ENCODE measurements at places on chromosomes 1 and 21. TPM values are rescaled to one million over a fixed set of nuclear protein-coding genes. Genes with fewer than 3 reads are reported as not detected.

DNA sequence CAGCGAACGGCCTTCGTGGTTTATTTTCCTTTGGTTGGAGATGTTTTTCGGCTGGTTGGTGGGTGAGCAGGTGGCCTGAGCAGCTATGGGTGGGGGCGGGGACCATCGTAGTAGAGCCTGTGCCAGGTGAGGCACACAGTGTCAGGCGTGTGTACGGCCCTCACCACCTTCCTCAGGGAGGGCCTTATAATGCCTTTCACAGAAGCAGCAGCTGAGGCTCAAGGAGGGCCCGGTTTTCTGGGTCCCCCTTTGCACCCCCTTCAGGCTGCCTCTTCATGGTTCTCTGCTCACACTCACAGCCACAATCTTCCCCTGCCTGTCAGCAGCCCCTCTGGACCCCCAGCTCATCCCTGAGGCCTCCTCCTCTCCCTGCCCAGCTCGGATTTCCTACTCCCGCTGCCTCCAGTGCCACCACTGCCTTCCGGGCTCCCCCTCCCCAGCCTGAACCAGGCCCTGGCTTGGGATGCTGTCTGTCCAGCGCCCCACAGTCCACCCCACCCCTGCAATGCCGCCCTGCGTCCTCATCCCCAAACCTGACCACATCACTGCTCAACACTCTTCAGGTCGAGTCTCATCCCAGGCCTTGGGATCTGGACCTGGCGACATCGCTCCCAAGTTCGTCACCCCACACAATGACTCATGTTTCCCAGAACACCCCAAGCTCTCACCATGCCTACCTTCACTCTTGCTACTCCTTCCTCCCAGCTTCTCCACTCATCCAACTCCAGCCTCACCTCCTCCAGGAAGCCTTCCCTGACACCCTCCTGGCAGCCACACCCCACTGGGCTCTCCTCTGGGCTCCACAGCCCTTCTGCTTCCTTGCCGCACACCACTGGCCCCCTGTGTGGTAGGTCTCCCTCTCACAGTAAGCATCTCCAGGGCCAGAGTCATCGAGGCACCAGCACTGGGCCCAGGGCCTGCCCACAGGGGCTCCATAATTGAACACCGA lies 53.9 kb downstream of the DMRTB1 start:
- DNase-seq: no peak

DNA sequence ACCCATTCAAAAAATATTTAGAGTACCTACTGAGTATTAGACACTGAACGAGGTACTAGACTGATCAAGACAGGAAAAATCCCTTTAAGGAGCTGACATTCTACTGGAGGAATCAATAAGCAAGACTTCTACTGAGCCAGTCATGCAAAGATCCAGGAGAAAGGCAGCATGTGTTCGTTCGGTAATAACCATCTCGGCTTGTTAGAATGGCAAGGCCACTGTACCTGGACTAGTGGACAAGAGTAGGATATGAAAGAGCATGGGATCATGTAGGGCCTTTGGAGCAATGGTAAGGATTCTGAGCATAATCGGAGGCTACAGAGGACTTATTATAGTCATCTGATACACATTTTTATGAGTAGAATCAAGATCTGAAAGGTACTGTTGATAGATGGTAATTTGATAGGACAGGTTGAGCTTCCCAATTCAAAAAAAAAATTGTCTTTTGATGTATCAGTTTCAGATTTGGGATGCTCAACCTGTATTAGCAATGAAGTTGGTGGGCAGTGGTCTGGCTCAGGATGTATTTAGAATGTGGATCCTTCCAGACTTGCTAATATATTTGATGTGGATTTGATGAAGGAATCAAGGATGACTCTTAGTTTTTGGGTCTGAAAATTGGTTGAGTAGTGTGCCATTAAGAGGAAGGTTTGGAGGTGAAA lies 2.3 kb downstream of the COX20 start:
- no peak for DNase-seq

- no peak for DNase-seq
Measured at GRCh38 chr1:185627761-185628501, 106.3 kb upstream of the HMCN1 start.

Gene SLC37A1
- total RNA-seq: 13.2 TPM

Gene UBASH3A
- not detected for total RNA-seq

Gene RAD54L
- 4.2 TPM for total RNA-seq

Gene GJB5
- not detected for total RNA-seq

GRCh38 chr1:94322696-94323095 lies 85.3 kb upstream of the ARHGAP29 start:
- DNase-seq: no peak

Gene LINGO4
- not detected for total RNA-seq

Gene C1orf167
- total RNA-seq: not detected

- DNase-seq: no peak
Measured at GRCh38 chr1:26851106-26851684, 11.8 kb upstream of the SFN start.

GRCh38 chr1:221648201-221648600 lies 93.7 kb downstream of the DUSP10 start:
- no peak for DNase-seq

DNA sequence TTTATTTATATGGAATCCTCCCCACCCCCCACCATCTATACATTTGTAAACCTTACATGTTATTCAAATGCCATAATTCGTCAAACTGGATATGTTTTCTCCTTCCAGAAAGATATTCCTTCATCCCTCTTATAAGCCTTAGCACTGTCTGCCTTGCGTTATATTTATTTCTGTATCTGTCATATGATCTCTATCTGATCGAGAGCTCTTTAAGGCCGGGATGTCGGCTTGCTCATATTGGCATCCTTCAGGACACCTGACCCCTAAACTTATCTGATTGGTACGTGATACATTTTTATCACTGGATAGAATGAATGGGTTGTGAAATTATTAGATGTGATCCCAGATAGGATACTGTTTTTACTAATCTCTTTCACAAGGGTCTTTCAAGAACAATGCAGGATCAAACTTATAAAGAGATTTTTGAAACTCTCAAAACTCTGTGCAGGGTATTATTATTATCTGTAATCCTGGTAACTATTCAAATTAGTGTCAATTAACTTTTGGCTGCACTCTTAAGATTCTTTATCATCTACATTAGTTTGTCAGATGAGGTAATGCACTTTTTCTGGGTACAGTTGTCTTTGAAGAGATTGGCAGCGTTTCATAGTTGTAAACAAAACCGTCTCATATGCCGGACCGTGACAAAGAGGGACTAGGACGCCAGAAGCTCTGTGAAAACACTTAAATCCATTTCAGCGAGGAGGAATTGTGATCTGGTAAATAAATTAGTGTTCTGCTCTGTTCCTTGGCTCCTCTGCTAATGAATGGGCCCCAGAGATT lies 152.0 kb downstream of the KIF26B start:
- DNase-seq: no peak

Gene BCAN
- total RNA-seq: 0.29 TPM

Gene SPRR4
- total RNA-seq: not detected

Gene CFHR2
- not detected for total RNA-seq

Gene LAD1
- total RNA-seq: 0.16 TPM

DNA sequence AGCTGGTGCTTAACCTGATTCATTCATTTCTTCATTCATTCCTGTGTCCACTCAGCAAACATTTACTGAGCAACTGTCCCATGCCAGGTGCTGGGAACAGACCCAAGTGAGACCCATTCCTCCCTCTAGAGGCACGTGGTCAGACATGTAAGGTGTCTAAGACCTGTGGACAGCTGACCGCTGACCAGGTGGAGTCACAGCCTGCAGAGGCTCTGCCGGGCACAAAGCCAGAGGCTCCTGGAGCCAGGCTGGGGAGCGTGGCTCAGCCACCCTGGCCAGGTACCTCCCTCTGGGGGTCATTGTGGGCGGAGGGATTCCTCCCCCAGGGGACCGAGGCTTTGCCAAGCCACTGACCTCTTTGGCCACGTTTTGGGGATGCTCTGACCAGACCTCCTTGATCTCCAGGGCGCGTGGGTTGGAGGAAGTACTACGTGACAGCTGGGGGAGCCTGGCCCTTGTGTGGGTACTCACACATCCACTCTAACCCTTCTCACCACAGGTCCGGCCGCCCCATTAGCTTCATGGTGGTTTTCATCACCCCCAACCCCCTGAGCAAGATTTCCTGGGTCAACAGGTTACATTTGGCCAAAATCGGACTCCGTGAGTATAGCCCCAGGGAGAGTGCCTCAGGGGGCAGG lies 100.3 kb downstream of the ARHGEF10L start:
- no peak for DNase-seq

Gene CHD5
- 0.16 TPM for total RNA-seq

- no peak for DNase-seq
Measured at GRCh38 chr1:42479621-42480020, 16.5 kb downstream of the CCDC30 start.

DNA sequence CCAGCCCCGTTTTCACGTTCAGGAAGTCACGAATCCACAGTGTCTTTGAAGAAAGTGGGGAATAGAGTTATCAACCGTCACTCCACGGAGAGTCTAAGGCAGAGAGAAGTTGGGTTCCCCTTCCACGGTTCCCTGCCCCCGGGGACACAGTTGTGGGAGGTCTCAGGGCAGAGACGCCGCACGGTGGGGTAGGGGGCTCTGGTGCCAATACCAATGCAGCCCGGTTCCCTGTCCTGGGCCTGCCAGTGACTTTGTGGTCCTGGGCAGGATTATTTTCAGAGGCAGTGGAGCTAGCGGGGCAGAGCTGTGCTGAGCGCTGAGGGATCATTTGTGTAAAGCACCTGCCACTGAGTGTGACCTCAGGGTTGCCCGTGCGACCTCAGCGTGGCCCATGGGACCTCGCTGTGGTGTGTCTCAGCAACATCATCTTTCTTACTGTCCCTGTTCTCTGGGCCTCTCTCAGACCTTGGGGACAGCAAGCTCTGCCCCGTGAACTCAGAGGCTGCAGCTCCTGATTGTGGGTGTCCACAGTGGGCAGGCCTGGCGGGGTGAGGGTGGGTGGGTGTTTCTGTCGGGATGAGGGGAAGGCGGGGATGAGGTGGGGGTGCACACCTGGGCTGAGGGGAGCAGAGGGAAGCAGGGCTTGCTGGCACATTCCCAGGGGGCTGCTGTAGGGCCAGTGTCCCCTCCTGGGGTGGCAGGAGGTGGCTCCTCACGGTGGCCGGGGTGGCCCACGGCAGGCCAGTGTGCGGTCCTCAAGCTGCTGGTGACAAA lies 65.2 kb downstream of the AGPAT3 start:
- DNase-seq: no peak

GRCh38 chr1:211349741-211350140 lies 23.1 kb downstream of the TRAF5 start:
- DNase-seq: no peak

DNA sequence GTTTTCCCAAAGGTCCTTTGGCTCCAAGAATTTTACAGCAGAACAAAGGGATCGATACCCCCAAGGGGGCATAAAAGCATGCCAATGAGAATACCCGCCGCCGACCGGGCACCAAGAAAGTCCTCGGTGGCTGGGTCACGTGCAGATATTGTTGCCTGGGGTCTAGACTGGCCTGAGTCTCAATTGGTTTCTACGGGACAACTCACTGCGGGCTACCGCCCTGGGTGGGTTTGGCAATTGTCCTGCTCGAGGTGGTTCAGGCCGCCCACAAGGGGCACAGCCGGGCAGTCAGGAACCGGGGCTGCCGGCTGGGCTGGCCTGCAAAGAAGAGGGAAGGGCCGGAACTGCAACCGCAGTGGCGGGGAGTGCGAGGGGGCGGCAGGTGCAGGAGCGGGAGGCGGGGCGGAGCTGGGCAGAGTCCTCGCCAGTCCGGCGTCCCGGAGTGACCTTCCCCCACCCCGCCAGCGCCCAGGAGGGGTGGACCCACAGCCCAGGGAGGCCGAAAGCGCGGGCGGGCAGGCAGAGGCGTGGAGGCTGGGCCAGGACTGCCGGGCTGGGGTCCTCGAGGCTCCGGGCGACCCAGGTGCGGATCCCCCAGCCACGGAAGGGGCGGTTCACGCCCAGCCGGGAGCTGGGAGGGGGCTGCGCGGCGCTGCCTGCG lies 926 bp upstream of the ATP1B1 start:
- peak; percentile 86 for DNase-seq

GRCh38 chr1:13737398-13737797 lies 37.4 kb downstream of the PRDM2 start:
- no peak for DNase-seq

Gene CRP
- total RNA-seq: not detected

Gene LEPR
- 14.2 TPM for total RNA-seq

DNA sequence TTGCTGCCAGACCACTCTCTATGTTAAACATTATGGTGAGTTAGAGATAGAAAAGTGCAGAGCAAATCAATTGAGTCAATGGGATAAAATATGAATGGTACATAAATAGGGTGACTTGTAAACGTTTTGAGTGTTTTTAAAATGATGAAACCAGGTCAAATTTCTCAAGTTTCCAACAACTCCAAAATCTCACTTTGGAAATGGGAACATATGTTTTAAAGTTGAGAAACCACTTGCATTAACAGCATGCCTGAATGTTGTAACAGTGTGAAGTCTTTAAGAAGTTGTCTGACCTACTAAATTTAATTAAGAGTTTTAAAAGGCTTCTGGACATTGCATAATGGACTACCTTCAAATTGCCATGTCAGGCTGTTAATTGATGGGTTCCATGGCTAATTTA lies 33.6 kb upstream of the RAVER2 start:
- no peak for DNase-seq

GRCh38 chr1:41277371-41277975 lies 35.4 kb upstream of the SCMH1 start:
- DNase-seq: no peak

Gene DCDC2B
- total RNA-seq: not detected

DNA sequence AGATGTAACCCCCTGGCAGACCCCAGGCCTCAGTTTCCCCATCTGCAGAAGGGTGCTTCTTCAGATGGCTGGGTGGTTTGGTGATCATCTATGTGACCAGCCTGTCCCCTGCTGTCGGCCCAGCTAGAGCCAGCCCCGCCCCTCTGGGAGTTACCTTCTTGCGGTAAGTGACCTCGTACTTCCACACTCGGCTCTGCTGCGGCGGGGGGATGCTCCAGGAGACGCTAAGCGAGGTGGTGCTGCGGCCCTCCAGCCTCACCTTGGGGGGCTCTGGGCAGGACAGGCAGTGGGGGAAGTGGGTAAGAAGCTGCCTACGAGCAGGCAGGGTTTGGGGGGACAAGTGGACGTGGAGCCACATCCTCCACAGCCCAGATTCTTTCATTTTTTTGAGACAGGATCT lies 20.4 kb downstream of the EPHA2 start:
- no peak for DNase-seq

- no peak for DNase-seq
Measured at GRCh38 chr1:155241069-155241679, 14.1 kb downstream of the ENTREP3 start.

- DNase-seq: no peak
Measured at GRCh38 chr1:113940365-113941244, 11.5 kb downstream of the HIPK1 start.

- peak; percentile 96 for DNase-seq
Measured at GRCh38 chr1:904310-904950, 19.3 kb upstream of the SAMD11 start.

- DNase-seq: no peak
Measured at GRCh38 chr21:16522548-16522947, 792.8 kb downstream of the USP25 start.

Gene CNKSR1
- total RNA-seq: 1.1 TPM

- no peak for DNase-seq
Measured at GRCh38 chr1:58592522-58593134, 15.6 kb upstream of the TACSTD2 start.

Gene RAB7B
- total RNA-seq: 0.78 TPM

Gene CHD1L
- 30.3 TPM for total RNA-seq

Gene IQGAP3
- 8.6 TPM for total RNA-seq
